ENCODE measurements at places on chromosomes 6 and 20. TPM values are rescaled to one million over a fixed set of nuclear protein-coding genes. Genes with fewer than 3 reads are reported as not detected.

The GJA1 gene
- 185 TPM for total RNA-seq

The LRRC73 gene
- 0.39 TPM for total RNA-seq

GRCh38 chr6:18277237-18278006, 13.1 kb upstream of the DEK start:
- peak overlapping the region; percentile 22 for H3K4me3 ChIP-seq
- H3K27ac ChIP-seq, result no peak overlapping the region
- no peaks in the 10 kb centered on the region for H3K4me1 ChIP-seq
- H3K36me3 ChIP-seq, result no peaks in the 10 kb centered on the region
- DNase-seq, result no peak

The JAG1 gene
- total RNA-seq, result 133 TPM

DNA sequence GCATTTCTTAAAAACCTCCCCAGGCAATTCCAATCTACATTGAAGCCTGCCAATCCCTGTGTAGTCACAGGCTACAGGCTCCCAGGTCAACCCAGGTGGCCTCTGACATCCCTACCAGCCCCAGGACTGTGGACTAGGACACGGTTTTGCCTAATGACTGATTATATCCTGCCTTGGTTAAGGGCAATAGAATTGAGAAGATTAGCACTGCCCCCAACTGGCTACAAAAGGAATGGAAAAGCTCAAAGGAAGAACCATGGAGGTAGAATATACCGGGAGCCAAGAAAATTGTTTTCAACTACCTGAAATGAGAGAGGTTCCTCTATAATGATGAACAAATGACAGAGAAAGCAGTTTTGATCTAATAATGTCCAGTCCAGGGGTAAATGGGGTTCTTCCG, 421.1 kb upstream of the AGPAT4 start:
- DNase-seq, result no peak
- no peak overlapping the region for H3K27ac ChIP-seq
- no peaks in the 10 kb centered on the region for H3K27me3 ChIP-seq
- H3K4me1 ChIP-seq, result no peaks in the 10 kb centered on the region

DNA sequence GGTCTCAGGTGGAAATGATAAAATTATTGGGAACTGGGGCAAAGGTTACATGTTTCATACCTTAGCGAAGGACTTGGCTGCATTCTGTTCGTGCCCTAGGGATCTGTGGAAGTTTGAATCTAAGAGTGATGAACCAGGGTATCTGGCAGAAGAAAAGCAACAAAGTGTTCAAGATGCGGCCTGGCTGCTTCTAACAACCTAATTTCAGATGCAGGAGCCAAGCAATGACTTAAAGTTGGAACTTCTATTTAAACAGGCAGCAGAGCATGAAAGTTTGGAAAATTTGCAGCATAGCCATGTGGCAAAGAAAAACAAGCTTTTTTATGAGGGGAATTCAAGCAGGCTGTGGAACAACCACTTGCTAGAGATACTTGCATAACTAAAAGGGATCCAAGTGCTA, 73.5 kb downstream of the CD24 start:
- DNase-seq, result no peak
- H3K27me3 ChIP-seq, result no peaks in the 10 kb centered on the region
- no peak overlapping the region for H3K27ac ChIP-seq

GRCh38 chr6:30207619-30208295, 5.4 kb downstream of the TRIM26 start:
- DNase-seq, result no peak
- H3K4me1 ChIP-seq, result peaks cover 6% of the 10 kb centered on the region
- no peak overlapping the region for H3K4me3 ChIP-seq
- no peaks in the 10 kb centered on the region for H3K27me3 ChIP-seq
- no peaks in the 10 kb centered on the region for H3K36me3 ChIP-seq

DNA sequence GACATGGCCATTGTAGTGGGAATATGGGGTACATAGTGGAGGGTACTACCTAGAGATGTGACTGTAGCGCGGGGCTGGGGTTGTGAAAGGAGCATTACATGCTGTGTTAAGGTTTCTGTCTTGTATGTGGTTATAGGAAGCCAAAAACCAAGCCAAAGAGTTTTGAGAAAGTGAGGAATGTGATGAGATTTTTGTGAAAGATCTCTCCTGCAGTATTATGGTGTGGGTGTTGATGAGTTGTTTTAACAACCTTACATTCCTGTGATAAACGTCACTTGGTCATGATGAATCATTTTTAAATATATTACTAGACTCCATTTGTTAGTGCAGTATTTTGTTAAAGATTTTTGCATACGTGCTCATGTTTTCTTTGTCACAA, 48.9 kb downstream of the ZFAND3 start:
- no peak overlapping the region for H3K4me3 ChIP-seq
- DNase-seq, result no peak
- no peak overlapping the region for H3K27ac ChIP-seq
- no peaks in the 10 kb centered on the region for H3K27me3 ChIP-seq
- H3K4me1 ChIP-seq, result peaks cover 2% of the 10 kb centered on the region

- no peak overlapping the region for H3K4me3 ChIP-seq
- no peaks in the 10 kb centered on the region for H3K36me3 ChIP-seq
- DNase-seq, result no peak
- H3K27ac ChIP-seq, result no peak overlapping the region
Measured at GRCh38 chr20:12093057-12093796, 175.5 kb downstream of the BTBD3 start.

DNA sequence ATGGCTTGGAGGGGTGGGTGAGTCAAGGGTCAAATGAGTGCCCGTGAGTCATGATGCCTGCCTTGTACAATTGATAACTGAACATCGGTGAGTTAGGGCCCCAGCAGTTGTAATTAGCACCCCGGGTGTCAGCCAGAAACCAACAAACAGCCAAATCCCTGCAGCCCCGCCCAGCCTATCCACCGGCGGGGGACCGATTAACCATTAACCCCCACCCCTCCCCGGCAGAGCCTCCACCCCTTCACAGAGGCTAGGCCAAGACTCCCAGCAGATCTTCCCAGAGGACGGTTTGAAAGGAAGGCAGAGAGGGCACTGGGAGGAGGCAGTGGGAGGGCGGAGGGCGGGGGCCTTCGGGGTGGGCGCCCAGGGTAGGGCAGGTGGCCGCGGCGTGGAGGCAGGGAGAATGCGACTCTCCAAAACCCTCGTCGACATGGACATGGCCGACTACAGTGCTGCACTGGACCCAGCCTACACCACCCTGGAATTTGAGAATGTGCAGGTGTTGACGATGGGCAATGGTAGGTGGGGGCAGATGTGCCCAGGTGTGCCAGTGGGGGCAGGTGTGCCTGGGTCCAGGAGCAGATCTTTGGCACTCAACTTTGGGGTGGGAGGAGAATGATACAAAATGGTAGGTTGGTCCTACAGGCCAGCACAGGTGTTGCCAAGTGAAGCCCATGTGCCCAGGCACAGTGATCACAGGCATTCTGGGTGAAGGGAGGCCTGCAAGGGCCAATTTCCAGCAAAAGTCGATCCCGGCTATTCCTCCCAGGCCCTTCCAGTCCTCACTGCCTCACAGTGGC, 45.7 kb downstream of the HNF4A start:
- no peaks in the 10 kb centered on the region for H3K27me3 ChIP-seq
- DNase-seq, result no peak
- no peaks in the 10 kb centered on the region for H3K4me1 ChIP-seq

GRCh38 chr6:113103634-113104361, 753.3 kb upstream of the MARCKS start:
- H3K4me3 ChIP-seq, result no peak overlapping the region
- H3K4me1 ChIP-seq, result no peaks in the 10 kb centered on the region
- no peaks in the 10 kb centered on the region for H3K27me3 ChIP-seq
- no peak overlapping the region for H3K27ac ChIP-seq

The TRIM10 gene
- total RNA-seq, result not detected

DNA sequence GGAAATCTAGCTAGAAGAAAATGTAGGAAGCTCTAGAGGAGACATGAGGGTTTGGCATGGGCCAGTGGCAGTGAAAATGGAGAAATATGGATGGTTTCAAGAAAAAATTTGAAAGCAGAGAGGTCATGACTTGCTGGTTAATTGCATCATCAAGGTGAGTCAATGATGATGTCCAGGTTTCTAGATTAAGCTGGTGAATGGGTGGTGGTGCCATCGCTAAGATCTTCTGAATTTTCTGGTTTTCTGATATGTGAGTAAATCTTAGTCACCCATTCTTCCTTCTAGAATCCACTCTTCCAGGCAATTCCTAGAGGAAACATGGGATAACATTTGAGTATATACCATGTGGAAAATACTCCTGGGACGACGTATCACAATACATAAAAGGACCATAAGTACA, 25.0 kb downstream of the SH3BGRL2 start:
- H3K4me1 ChIP-seq, result no peaks in the 10 kb centered on the region
- no peak overlapping the region for H3K4me3 ChIP-seq
- H3K36me3 ChIP-seq, result no peaks in the 10 kb centered on the region
- no peak for DNase-seq
- no peak overlapping the region for H3K27ac ChIP-seq
- no peaks in the 10 kb centered on the region for H3K27me3 ChIP-seq

- H3K4me1 ChIP-seq, result no peaks in the 10 kb centered on the region
- DNase-seq, result no peak
- H3K27me3 ChIP-seq, result no peaks in the 10 kb centered on the region
- H3K4me3 ChIP-seq, result no peak overlapping the region
- no peaks in the 10 kb centered on the region for H3K36me3 ChIP-seq
Measured at GRCh38 chr6:99736302-99736701, 129.7 kb downstream of the PRDM13 start.

GRCh38 chr6:13710552-13711323, 897 bp downstream of the RANBP9 start:
- peak overlapping the region; percentile 96 for H3K4me3 ChIP-seq
- peak; percentile 66 for DNase-seq
- H3K36me3 ChIP-seq, result no peaks in the 10 kb centered on the region
- no peaks in the 10 kb centered on the region for H3K27me3 ChIP-seq
- H3K4me1 ChIP-seq, result no peaks in the 10 kb centered on the region

DNA sequence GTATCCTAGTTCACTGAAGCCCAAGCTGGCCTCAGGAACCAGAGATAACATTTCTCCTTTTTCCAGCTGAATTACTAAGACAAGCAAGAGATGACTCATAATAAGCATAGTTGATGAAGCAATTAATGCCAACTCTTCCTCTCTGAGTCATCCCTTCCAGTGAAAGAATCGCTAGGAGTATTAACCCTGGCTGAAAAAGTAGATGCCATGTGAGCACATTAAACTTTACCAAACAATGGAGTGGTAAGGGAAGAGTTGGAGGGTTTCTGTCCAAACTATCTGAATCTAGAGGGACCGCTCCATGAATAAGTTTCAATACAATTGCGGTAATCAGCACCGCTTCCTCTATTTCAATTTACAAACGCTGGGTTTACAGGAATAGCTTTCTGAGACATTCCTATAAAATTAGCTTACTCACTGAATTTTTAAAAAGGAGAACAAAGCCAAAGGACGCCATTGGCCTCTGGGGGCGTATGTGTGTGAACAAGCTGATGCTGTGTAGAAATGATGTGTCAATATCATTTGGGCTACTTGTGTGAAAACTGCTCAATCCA, 48.3 kb downstream of the ATXN1 start:
- no peaks in the 10 kb centered on the region for H3K27me3 ChIP-seq
- peak; percentile 80 for DNase-seq
- no peak overlapping the region for H3K4me3 ChIP-seq
- no peaks in the 10 kb centered on the region for H3K4me1 ChIP-seq
- no peaks in the 10 kb centered on the region for H3K36me3 ChIP-seq
- H3K27ac ChIP-seq, result peak overlapping the region; percentile 43

- no peak overlapping the region for H3K27ac ChIP-seq
- H3K4me1 ChIP-seq, result no peaks in the 10 kb centered on the region
- no peaks in the 10 kb centered on the region for H3K27me3 ChIP-seq
- no peak overlapping the region for H3K4me3 ChIP-seq
- no peaks in the 10 kb centered on the region for H3K36me3 ChIP-seq
Measured at GRCh38 chr6:130505808-130506598, 140.2 kb downstream of the TMEM200A start.

The ALDH8A1 gene
- 1.6 TPM for total RNA-seq

- no peaks in the 10 kb centered on the region for H3K4me1 ChIP-seq
- H3K27me3 ChIP-seq, result no peaks in the 10 kb centered on the region
- no peak for DNase-seq
- no peaks in the 10 kb centered on the region for H3K36me3 ChIP-seq
Measured at GRCh38 chr6:15841937-15842726, 179.3 kb upstream of the DTNBP1 start.

DNA sequence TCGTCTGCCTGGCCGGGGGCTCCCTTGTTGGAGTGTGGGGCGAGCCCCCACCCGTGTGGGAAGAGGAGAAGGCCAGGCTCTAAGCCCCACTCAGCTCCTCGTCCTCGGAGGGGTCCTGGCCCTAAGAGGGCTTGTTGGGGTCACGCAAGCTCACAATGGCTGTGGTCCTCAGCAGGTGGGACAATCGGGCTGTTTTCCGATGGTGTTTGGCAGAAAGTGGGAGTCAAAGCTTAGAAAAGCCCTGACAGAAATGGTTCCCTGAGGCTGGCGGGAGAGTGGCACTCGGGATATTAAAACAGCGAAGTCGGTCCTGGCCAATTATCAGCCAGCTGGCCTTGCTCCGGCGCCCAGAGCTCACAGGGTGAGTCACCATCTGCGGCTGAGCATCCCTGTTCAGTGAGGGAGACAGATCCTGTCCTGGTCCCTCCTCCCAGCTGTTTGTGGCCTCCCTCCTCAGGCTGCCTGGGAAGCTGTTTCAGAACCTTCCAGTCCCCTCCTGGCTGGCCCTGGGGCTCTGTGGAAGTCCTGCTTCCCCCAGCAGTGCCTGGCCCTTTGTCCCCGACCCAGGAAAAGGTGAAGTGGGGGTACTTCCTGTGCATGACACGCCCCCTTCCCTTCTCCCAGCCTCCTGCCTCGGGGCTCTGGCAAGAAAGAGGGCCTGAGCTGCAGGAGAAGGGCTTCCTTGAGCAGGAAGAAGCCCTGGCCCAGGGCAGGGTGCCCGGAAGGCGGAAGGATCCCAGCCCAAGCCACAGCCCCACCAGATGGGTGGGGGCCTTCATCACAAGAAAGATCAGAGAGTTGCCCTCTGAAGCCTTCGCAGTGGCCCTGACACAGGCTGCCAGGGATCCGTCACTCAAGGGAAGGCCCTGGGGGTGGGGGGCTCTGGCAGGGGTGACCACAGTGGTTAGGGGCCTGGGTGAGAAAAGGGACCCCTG, 53.6 kb upstream of the BHLHE23 start:
- no peak overlapping the region for H3K4me3 ChIP-seq
- H3K36me3 ChIP-seq, result no peaks in the 10 kb centered on the region
- no peaks in the 10 kb centered on the region for H3K4me1 ChIP-seq
- H3K27me3 ChIP-seq, result no peaks in the 10 kb centered on the region
- peak; percentile 34 for DNase-seq
- H3K27ac ChIP-seq, result no peak overlapping the region

- H3K36me3 ChIP-seq, result no peaks in the 10 kb centered on the region
- H3K27me3 ChIP-seq, result no peaks in the 10 kb centered on the region
- DNase-seq, result no peak
- no peak overlapping the region for H3K27ac ChIP-seq
- no peak overlapping the region for H3K4me3 ChIP-seq
Measured at GRCh38 chr6:20246125-20246524, 33.9 kb upstream of the MBOAT1 start.

The ORC3 gene
- total RNA-seq, result 16.5 TPM

The PTCRA gene
- not detected for total RNA-seq

DNA sequence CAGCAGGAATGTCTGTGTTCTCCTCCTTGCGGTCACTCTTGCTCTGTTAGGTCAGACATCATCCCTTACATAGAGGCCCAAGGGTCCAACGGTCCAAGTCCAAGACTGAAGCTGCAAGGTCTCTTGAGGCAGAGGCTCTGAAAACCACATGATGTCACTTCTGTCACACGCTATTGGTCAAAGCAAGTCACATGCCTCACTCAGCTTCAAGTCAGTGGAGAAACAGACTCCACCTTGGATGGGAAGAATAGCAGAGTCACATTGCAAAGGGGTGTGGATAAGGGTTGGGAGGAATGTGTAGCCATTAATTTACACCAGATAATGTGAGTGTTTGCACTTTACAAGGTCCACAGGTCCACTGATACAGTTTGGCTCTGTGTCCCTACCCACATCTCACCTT, 17.5 kb downstream of the SLC52A3 start:
- peak; percentile 9 for DNase-seq
- H3K27ac ChIP-seq, result no peak overlapping the region
- H3K27me3 ChIP-seq, result no peaks in the 10 kb centered on the region
- no peak overlapping the region for H3K4me3 ChIP-seq
- H3K36me3 ChIP-seq, result no peaks in the 10 kb centered on the region
- no peaks in the 10 kb centered on the region for H3K4me1 ChIP-seq
